ENCODE measurements at places on chromosomes 4 and X.

- no peak for DNase-seq
These were observed 45.8 kb downstream of the KDR start for GRCh38 chr4:55079451-55080173.

DNA sequence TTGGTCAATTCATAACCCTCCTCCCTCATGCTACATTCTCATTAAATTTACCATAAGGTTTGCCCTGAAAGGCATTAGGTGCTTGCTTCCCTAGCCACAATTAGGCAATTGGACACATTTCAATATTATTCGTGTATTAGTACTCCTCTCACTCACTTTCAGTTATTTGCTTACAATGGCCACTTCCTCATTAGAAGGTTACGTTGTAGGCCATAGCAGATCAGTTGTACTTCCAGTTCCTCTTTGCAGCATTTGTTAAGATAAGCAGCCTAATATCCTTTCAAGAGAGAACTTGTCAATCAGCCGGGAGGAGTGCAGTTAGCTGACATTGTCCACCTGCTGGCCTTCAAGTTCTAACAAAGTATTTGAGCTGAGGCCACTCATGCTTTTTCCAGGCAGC is 1017.2 kb downstream of the PCDH7 start:
- DNase-seq, result no peak

- DNase-seq, result no peak
These were observed 35.4 kb downstream of the CCSER1 start for GRCh38 chr4:90162566-90162965.

GRCh38 chrX:23797371-23798128 is 14.6 kb downstream of the SAT1 start:
- DNase-seq, result no peak

DNA sequence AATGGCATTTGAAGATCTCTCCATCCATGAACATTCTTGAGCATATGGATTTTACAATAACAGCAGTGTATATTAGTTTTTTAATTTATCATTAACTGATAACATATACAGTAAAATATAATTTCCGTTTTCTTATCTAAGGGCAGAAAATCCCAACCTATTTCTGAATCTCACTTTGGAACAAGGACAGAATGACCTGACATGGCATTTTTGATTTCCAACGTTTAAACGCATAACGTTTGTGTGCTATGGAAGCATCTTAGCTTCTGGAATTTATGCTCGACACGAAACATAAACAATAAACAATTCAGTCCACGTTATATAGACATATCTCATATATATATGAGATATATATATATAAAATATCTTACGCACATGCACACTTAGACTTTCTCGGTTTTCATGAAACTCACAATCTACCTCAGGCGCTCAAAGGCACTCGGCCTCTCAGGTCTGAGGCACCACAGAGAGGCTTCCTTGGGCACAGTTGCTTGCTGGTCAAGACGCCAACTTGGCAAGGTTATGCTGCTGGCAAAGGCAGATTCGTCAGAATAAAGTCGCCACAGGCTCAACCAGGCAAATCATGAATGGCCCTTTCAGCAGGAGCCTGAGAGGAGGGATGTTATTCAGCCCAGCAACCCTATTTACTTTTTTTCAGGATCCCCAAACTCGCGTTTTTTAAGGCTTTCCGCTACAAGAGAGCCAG is 1.0 kb upstream of the UGT8 start:
- peak; percentile 21 for DNase-seq

DNA sequence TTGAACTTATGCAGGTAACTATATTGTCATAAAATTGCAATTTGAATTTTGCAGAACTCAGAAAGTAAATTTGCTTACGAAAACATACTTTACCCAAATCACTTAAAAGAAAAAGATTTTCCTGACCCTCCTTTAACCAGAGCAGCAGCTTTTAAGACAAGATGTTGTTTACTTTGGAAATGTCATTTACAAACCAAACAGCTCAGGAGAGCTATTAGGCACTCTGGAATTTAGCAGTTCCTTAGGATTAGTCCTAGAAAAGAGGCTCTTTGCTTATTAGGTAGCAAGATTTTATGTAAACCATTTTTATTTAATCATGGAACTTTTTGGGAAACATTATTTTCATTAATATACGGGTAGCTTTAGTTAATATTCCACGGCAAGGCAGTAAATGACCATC is 765.7 kb upstream of the POU3F4 start:
- DNase-seq, result no peak

DNA sequence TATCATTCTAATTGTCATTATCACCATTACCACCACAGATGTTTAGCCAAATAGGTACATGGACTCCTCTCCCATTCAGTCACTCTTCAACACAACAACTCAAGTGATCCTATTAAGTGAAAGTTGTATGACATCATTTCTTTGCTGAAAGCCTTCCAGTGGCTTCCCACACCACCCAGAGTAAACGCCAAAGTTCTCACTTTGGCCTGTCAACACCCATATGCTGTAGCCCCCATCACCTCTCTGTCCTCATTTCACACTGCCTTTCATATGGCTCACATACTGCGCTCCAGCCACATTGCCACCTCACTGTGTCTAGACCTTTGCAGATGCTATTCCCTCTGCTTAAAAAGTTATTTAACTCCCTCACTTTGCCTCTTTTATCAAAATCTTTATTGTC is 682.3 kb downstream of the ADGRL3 start:
- no peak for DNase-seq

DNA sequence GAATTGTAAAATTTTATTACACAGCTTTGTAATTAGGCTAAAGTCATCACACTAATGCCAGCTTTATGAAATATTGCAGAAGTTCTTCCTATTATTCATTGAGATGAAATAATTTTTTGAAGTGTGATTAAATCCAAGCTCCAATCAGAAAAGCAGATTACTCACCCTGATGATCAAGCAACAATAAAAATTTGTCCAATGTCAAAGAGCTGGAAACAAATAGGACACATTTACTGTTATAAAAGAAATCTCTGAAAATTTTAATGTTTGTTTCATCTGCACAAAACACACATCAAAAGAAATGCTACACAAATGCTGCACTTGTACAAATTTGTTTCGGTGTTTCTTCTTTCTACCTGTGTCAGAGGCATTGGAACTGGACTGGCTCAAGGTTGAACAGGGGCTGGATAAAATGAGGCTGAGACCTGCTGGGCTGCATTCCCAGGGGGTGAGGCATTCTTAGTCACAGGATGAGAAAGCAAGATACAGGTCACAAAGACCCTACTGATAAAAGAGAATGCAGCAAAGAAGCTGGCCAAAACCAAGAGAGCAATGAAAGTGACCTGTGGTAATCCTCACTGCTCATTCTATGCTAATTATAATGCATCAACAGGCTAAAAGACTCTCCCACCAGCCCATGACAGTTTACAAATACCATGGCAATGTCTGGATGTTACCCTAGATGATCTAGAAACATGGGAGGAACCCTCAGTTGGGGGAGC is 78.3 kb downstream of the GASK1B start:
- DNase-seq, result peak; percentile 52

GRCh38 chrX:6849716-6850414 is 297.6 kb upstream of the STS start:
- DNase-seq, result no peak

- DNase-seq, result peak; percentile 36
These were observed 58.5 kb downstream of the PGRMC2 start for GRCh38 chr4:128228845-128229795.

DNA sequence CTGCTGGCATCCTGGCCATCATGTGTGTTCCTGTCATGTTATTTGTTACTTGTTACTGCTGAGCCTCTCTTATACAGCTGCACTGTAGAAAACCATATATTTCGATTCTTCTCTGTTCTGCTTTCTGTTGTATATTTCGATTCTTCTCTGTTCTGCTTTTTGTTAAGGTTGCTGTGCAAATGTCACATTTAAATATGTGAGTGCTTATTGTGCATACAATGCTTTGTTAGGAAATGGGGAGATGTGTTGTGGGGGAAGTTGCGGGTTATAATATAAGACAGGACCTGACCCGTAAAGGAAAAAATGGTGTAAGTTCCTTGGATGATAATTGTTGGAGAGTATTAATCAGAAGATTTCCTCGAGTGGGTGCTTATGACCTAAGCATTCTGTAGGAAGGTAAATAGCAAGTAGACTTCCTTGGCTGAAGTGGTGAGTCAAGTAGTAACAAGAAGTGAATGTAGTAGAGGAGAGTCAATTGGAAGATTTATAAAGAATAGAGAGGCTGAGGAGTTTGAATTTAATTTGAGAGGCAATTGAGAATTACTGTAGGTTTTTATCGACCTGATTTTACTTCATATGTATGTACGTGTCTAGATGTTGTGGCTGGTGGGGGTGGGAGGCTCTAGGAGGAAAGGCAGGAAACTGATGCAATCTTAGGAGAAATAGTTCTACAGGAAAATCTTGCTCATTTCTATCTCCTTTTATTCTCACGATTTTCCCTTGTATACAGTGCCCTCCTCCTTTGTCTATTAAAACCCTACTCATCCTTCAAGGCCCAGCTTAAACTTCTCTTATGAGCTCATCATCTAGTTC is 8.5 kb downstream of the OGT start:
- DNase-seq, result no peak

- DNase-seq, result no peak
These were observed 41.2 kb upstream of the RASGEF1B start for GRCh38 chr4:81512757-81513501.

DNA sequence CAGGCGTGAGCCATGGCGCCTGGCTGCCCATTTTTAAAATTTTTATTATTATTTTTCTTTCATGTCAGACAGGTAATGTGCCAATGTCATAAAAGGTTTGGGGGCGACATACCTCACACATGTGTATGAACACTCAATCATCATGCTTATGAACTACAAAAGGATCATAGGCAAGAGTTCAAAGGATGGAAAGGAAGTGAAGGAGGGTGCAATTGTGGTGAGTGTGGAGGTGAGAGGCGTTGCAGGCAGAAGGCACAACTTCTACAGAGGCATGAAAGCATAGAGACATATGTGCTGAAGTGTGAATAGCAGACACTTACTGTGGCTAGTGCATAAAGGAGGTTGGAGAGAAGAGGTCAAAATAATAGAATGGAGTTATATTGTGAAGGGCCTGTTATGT is 4.0 kb downstream of the IGFBP7 start:
- no peak for DNase-seq

- DNase-seq, result no peak
These were observed 2.1 kb downstream of the PPAT start for GRCh38 chr4:56433280-56433679.

DNA sequence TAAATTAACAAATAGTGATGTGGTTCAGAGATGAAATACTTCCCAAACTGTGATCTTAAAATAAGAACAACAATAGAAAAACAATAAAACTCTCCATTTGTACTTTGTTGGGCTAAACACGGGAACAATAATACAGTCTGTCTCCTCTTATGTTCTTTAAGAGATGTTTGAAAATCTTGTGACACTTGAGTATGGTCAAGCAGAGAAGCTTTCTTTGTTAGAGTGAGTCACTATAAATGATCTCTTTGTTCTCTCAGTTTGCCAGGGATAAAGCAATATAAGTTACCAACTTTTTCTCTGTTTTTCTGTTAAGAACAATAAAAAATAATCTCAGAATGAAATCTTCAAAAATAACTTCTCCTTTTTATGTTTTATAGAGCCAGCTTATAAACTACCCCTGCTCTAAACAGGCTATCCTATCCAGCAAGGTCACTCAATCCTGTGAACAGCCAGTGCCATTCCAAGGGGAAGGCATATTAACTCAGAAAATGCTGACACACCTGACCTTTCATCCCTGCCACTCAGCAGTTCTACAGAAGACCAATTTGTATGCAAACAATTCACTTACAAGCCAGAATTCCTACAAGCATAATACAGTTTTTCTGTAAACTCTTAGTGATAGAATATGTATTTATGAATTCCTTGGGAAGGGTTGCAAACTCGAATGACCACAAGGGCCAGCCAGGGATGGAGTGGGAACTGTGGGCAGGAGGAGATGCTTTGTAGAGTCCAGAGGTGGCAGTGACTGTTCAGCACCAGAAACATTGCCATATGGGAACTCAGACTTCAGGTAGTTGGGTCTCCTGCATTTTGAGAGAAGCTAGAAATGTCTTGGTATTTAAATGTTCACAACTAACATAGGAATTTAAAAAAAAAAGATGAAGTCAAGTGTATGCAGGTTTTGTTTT is 52.2 kb downstream of the AFM start:
- peak; percentile 28 for DNase-seq

DNA sequence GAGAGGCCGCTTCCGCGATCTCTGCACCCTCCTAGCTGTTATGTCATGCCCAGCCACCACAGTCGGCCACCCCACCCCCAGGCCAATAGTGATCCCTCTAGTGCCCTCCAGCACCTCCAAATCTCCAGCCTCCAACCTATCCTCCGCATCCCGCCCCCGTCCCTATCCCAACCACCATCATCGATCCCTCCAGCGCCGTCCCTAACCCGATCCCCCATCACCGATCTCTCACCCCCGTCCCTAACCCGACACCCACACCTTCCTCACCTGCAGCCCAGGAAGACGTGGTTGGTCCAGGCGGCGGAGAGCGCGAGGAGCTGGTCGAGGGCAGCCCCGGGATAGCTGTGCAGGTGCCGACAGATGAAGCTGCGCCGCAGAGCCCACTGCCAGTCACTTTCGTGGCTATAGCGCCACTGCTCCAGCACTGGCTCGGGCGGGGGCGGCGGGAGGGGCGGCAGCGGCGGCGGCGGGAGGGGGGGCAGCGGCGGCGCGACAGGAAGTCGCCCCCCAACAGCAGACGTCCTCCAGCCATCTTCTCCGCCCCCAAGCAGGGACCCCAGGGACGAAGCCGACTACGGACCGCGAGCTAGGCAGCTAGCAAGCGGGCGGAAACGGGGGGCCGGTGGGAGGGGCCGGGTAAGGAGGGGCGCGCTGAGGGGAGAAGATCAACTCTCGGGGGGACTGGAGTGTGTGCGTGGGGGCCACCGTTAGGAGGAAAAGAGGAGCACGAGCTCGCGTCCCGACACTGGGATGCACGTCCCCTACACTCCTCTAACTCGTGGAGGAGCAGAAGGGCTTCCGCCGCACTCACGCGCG is 552 bp downstream of the NKRF start:
- DNase-seq, result no peak

- no peak for DNase-seq
These were observed 73.4 kb downstream of the CNOT6L start for GRCh38 chr4:77745792-77746191.

GRCh38 chr4:104571341-104571740 is 76.6 kb upstream of the CXXC4 start:
- no peak for DNase-seq

GRCh38 chrX:43349363-43349762 is 306.7 kb upstream of the MAOA start:
- peak; percentile 28 for DNase-seq

- no peak for DNase-seq
These were observed 158.6 kb downstream of the STK32B start for GRCh38 chr4:5209862-5210261.
